CD4-positive, alpha-beta T cell treated with Interleukin-6 at 100 ng/mL for 8 hours (primary cell): ENCODE measurements at places on chromosomes 4 and X.

GRCh38 chr4:26859762-26860156 lies 882 bp upstream of the STIM2 start:
- no peak for DNase-seq

GRCh38 chrX:153897899-153898298 lies 6.6 kb upstream of the AVPR2 start:
- no peak for DNase-seq

DNA sequence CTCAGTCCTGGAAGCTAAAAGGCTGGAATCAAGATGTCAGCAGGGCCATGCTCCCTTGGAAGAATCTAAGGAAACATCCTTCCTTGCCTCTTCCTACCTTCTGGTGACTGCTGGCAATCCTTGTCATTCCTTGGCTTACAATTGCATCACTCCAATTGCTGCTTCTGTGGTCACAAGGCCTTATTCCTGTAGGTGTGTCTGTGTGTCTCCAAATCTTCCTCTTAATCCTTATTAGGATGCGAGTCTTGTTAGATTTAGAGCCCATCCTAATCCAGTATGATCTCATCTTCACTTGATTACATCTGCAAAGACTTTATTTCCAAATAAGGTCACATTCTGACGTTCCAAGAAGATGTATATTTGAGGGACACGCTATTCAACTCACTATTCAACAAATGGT lies 52.2 kb downstream of the SMIM20 start:
- DNase-seq = no peak

- no peak for DNase-seq
Observed at GRCh38 chrX:132590350-132591026, 101.7 kb upstream of the MBNL3 start.

- no peak for DNase-seq
Observed at GRCh38 chr4:174089711-174090110, 193.8 kb downstream of the FBXO8 start.

DNA sequence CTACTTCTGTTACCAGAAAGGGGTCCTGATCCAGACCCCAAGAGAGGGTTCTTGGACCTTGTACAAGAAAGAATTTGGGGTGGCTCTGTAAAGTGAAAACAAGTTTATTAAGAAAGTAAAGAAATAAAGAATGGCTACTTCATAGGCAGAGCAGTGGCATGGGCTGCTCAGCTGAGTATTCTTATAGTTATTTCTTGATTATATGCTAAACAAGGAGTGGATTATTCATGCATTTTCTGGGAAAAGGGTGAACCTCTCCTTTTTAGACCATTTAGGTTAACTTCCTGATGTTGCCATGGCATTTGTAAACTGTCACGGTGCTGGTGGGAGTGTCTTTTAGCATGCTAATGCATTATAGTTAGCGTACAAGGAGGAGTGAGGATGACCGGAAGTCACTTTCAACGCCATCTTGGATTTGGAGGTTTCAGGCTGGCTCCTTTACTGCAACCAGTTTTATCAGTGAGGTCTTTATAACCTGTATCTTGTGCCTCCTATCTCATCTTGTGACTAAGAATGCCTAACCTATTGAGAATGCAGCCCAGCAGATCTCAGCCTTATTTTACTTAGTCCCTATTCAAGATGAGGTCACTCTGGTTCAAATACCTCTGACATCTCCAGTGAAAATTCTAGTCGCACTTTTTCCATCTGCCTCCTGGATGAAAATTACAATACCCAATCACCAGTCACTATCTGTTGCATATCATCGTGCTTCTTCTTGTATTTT lies 15.5 kb upstream of the TDO2 start:
- DNase-seq = no peak

DNA sequence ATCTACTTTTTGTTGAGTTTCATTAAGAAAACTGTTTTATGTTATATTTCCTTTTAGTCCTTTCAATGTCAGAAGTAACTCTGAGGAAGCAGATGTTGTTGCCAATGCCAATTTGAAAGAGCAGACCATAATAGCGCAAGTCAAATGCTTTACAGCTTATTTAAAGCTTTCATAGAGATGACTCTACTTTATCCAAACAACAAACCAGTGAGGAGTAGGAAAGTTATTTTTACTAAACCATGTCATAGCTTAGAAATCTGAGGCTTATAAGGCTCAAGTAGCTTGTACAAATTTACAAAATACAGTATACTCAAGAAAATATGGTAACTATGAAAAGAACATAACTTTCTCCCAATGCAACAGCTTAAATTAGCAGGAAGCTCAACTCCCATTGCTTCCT lies 40.1 kb upstream of the SPOCK3 start:
- DNase-seq = no peak

DNA sequence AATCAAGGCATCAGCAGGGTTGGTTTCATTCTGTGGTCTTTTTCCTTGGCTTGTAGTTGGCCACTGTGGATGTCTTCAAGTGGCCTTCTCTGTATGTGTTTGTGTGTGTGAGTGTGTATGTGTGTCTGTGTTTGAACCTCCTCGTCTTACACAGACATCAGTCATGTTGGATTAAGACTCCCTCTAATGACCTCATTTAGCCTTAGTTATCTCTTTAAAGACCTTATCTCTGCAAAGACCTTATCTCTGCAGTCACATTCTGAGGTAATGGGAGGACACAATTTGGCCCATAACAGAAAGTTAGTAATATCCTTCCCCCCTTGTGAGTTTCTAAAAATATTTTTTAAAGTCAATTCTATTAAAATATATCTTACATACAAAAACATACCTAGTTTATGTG lies 126.7 kb downstream of the EMCN start:
- DNase-seq = no peak

DNA sequence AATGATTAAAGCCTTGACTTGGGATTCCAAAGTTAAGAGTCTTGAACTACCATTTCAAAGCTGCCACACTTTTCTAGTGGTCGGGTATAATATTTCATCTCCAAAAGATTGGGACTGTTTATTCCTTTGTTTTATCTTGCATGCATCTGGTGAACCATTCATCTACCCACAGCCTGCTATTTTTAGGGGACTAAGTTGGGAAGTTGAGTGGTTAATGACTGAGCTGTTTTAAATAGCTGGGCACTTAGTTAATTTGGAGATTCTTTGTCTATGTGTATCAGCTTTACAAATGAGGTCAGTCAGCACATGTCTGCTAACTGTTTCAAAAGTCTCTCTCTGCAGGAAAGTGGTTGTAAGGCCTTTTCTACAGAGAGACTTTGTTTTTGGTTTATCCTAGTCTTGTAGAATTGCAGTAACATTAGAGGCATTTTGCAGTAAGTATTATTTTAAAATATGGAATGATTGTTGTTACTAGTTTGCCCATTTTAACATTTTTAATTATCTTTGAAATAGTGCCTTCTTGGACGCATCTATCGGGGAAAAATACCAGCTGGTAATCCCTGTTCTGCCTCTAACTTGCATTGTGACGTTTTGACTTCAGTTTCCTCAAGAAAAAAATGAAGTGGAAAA lies 8.2 kb downstream of the BMP2K start:
- DNase-seq = no peak

DNA sequence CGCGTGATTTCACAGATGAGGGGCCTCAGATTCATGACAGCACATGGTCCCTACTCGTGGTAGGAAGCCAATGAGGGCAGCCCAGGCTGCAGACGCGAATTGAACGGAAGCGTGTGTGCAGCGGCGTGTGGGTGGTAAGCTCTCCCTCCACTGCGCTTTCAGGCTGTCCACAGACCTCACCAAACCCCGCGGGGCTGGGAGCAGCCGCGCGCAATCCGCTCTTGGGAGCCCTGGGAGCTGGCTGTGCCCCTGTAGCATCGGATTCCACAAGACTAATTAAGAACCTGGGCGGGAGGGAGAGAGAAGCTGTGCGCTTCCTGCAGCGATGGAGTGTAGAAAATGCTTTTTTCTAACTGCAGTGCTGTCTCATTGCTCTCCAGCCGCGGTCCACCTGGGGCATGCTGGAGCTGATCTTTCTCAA lies 134.9 kb downstream of the STOX2 start:
- no peak for DNase-seq

DNA sequence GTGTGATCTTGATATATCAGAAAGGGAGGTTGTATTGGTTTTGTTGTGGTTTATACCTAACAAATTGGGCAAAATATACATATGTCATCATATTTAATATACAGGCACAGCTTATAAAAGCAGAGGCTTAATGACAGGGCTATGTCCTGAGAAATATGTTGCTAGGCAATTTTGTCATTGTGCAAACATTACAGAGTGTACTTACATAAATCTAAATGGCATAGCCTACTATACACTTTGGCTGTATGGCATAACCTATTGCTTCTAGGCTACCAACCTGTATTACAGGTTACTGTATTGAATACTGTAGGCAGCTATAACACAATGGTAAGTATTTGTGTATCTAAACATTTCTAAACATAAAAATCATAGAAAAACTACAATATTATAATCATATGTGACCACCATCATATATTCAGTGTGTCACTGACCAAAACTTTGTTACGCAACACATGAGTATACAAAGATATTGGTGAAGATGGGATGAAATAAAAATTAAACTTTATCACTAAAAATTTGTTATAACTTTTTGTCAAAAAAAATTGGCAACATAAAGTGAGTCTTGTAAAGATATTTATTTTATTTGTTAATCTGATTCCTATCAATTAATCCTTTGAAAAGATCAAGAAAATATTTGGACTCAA lies 414.0 kb upstream of the HS3ST1 start:
- no peak for DNase-seq

DNA sequence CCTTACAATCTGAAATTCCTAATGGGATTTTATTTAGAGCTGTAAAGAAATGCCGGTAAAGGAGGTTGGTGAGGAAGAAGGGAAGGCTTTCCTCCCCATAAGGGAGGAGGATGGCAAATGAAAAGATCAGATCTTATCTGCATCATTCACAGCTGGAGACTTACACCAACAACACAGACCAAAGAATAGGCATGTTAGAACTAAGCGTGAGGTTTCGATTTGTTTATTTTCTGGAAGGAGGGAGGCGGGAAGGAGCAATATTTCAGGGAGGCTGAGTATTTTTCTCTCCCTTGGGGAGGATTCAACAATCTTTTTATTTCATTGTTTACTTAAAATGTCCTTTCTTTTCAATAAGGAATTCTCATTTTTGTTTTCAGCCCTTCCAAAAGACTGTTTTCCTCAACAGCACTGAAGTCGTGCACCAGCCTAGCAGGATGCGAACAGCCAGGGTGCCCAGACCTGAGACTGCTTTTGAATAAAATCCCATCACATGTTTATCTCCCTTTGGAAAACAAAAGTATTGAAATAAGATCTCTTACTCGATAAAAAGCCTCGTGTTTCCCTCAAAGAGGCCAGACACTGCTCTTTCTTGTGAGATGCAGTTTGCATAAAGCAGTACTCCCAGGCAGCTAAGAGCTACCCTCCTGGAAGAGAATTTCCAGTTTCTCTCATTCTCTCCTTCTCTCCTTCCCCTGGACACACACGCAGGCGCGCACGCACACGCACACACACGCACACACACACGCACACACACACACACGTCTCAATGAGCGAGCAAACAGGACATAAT lies 236.1 kb downstream of the MGST2 start:
- DNase-seq = no peak

DNA sequence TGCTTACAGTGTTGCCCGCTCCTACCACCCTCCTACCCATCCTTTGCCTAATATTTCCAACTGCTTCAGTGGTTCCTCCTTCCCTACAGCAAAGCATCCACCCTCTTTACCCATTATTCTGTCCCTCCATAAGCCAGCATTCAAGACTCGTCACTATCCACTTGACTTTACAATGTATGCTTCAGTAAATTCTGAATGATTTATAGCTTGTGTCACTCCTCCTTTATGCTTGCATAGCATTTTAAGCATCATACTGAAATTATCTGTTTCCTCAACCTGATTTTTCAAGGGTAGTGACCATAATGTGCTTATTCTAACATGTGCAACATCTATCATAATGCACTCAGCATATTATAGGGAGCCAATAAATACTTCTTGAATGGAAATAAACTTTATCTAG lies 365.5 kb downstream of the RAB28 start:
- DNase-seq = no peak

GRCh38 chrX:132364313-132364712 lies 124.5 kb downstream of the MBNL3 start:
- no peak for DNase-seq
